ENCODE measurements at places on chromosomes 5 and 9. TPM values are rescaled to one million over a fixed set of nuclear protein-coding genes. Genes with fewer than 3 reads are reported as not detected.

PRSS3 gene
- total RNA-seq: 3.1 TPM

IFNA5 gene
- total RNA-seq: not detected

FAM53C gene
- 22.2 TPM for total RNA-seq

KIF4B gene
- under 0.01 TPM for total RNA-seq

All from nasal cavity respiratory epithelium epithelial cell of viscerocranial mucosa (primary cell).